RWPE1 (cell line): ENCODE measurements at places on chromosomes 7 and 10.

DNA sequence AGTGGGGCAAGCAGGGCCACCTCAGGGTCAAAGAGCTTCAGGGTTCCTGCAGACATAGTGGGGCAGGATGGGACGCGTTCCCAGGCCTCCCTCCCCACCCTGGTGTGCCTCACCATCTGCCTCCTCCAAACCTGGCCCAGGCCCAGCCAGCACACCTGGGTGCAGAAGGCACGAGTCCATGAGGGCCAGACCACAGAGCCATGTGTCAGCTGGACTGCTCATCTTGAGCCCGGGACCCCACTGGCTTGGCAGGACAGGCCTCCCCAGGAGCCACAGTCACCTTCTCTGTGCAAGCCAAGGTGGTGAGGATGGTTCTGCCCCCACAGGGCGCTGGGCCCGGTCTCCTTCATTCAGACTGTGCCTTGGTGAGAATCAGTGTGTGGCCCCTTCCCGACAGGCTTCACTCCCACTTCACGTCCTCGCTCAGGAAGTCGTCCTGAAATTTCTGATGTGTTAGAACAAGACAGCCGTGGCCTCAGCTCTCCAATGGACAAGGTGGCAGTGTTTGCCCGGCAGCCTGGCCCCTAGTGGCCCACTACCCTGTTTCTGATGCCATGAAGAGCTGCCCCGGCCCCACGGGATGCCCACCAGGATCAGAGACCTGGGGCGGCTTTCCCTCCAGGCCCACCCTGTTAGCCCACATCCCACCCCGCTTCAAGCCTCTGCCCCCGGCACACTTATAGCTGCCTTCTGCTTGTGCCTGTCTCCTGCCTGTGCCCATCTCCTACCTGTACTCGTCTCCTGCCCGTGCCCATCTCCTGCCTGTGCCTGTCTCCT, 59.6 kb upstream of the EBF3 start:
- peak; percentile 28 for DNase-seq

GRCh38 chr10:7876541-7877127, 58.3 kb downstream of the TAF3 start:
- no peak for DNase-seq

DNA sequence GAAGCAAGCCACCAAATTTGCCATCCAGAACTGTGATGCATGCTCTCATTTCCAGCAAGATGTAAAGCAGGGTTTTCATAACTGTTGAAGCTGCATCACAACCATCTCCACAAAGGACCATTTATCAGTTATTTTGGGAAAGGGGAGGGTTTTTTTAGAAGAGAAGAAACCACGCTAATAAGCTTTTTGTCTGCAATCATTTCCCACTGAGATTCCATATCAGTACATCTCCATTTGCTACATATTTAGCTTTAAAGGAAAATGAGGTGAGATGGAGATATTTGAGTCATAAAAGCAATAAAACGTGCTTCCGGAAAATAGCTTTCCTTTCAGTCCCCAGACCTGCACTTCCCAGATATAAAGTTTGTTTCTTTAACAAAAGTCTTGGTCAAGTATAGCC, 258.2 kb downstream of the FRMD4A start:
- no peak for DNase-seq

GRCh38 chr10:74529205-74529604, 297.2 kb upstream of the KAT6B start:
- DNase-seq, result no peak

DNA sequence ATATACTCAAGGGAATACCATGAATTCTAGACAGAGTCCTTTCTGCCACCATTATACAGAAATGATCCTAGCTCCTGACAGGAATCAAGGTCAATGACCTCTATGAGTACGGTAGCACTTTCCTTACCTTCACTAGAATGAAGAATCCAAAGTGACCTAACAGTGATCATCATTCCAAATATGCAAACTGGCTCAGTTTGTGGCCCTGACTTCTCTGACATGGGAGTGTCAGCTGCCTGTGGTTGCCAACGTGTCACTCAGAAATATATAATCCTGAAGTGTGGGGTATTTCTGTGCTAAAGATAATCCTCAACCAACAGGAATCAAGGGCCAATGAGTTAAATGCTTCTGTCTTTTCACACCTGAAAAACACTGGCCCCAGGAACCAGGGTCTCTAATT, 45.7 kb downstream of the COPG2 start:
- no peak for DNase-seq

GRCh38 chr10:113301342-113301984, 251.4 kb upstream of the HABP2 start:
- no peak for DNase-seq

DNA sequence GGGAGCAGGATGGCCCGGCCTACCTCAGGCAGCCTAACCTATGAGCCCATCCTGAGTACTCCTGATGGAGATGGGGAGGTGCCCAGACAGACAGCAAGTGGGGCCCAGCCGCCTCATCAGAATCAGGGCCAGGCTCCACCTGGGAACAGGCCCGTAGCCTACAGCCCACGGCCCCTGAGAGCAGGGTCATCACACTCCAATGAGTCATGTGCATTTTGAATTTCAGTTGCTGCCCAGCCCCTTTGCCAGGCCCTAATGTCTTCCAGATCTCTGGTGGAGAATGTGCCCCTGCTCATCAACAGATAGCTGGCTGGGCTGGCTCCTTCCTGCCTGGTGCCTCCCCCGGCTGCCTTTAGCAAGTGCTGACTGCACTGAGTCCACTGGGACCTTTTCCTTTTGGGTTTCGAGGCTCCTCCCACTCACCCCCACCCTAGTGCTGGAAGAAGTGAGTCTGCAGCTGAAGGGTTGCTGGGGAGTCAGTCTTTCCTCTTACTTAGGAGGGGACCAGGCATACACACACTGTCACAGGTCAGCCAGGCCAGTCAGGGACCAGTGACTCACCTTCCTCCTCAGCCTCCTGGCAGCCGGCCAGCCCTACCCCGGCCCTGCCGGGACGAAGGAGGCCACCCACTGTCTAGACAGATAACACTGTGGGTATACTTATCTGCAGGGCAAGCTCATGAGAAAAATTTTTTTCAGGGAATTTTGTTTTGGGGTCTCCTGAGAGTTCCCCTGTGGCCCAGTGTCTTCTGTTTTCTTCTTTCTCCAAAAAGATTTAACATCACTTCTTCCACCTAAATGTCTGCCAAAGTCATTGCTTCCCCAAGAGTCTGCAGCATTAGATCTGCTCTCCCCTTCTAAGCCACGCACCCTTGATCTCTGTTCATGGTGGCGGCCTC, 9.1 kb upstream of the ASIC3 start:
- DNase-seq, result peak; percentile 69

- no peak for DNase-seq
Observed at GRCh38 chr7:133478591-133479135, 225.8 kb downstream of the EXOC4 start.

GRCh38 chr10:125562737-125563136, 120.2 kb downstream of the TEX36 start:
- no peak for DNase-seq

DNA sequence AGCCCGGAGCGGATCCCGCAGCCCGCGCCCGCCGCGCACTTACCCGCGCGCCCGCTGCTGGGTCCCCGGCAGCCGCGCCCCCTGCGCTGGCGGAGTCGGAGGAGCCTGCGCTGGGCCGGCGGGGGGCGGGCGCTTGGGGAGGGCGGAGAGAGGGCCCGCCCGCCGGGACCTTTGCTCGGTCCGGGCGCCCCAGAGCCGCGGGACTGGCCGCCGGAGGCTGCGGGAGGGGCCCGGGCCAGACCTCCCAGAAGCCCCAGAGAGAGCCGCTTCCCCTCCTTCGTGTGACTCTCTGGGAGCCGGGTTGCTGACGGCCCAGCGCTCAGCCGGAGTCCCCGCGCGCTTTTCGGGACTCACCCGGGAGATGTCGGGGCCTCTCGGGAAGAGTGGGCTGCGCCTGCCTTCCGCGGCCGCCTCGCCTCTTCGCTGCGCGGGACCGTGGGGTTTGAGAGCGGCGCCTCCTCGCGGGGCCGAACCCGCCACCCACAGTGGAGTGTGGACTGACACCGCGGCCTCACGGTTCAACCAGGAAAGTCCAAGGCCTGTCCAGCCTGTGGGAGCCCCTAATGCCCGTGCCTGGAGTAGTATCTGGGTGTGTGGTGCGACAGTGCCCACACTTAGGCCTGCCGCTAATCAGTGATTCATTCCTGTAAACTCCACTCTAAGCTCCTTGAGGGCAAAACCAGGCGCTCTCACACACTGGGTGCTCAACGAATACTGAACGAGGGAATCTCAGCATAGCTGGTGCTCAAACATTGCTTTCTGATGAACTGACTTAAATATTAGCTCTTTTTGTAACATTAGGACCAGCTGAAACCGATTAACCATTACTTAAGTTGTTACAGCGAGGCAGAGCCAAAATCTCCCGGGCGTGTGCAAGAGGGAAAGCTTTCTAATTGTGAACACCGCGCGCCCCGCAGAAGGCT, at the start of gene GSDME:
Gene GSDME (minus strand): TSS at position 112 of the 923 bp plus-strand sequence. CDS start 7,690 bp downstream, outside the sequence.
- DNase-seq, result peak; percentile 74

- DNase-seq, result no peak
Observed at GRCh38 chr10:102775201-102775934, 31.6 kb downstream of the WBP1L start.
